Central memory CD4-positive, alpha-beta T cell (primary cell): ENCODE measurements at places on chromosomes 13 and 19.
A peak's percentile ranks its signal among the peaks of the same experiment; 100 is the strongest.

DNA sequence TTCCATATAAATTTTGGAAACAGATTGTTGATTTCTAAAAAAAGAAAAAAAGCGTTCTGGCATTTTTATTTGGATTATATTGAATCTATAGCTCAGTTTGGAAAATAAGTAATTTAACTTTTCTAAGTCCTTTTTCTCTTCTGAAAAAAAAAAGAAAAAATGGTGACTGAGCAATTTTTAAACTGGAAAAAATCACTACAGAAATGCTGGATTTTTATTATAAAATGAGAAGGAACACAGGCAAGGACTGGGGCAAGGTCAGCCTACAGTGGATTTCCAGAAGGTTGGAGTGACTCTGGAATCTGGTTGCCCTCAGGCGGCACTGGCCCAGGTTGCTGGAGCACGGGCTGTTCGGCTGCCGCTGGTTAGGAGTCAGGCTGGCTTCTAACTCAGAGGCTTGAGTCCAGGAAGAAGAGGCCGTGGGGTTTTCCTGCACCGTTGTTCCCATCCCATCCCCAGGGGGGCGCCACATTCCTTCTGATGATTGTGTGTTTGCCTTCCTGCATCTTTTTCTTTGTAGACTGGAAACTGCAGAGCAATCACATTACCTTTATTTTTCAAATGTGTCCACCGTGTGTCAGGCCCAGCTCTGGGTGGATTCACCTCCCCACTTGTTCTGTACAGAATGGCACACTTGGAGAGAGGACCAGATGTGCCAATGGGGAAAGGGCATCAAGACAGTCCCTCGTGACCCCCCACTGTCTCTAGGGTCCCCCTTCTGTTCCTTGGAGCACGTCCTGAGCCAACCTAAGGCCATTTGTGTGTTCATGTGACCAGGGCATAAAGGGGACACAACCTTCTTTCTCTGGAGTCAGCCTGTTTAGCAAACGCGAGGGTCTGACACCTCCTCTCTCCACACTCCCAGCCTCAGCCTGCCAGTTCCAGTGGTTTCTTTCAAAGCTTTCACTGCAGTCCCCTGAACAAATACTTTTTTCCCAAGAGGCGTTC lies 44.5 kb upstream of the GTF3A start:
- DNase-seq, result peak; percentile 25

GRCh38 chr13:79403113-79403512 lies 2.9 kb downstream of the RBM26 start:
- no peak for DNase-seq

- DNase-seq, result no peak
These were observed 131.3 kb upstream of the POSTN start for GRCh38 chr13:37729876-37730275.

DNA sequence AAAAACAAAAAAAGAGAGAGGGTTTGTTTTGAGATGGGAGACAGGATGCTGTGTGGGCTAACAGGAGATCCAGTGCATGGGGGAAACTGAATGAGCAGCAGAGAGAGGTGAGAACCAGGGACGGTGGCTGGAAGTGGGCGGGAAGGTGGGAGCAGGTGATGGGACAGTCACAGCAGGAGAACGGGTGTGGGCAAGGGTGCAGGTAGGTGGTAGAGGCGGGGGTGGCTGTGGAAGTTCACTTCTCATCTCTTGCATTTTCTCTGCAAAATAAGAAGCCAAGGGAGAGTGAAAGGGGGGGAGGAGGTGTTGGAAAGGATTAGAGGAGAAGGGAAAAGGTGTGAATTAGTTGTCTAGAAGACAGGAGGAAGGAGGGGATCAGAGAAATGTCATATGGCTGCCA lies 21.9 kb downstream of the FBXO17 start:
- DNase-seq, result no peak

DNA sequence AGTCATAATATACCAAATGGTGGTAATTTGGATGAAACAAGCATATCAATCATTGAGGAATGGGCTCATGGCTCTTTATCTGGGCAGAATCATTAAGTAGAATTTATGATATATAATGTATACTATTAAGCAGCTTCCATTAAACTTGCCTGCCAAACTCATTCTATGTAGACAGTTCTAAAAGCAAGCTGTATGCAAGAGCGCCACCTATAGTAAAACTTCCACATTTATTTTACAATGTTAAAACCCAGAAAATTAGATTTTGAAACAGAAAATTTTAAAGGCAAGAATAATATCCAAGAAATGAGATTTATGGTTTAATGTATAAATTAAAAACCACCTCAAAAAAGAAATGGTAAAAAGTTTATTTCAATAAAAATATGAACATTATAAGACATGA lies 161.5 kb downstream of the MZT1 start:
- DNase-seq, result no peak

GRCh38 chr19:18795540-18795939 lies 4.4 kb upstream of the COMP start:
- DNase-seq, result no peak

- no peak for DNase-seq
These were observed 1.2 kb downstream of the GJB2 start for GRCh38 chr13:20191311-20192157.

DNA sequence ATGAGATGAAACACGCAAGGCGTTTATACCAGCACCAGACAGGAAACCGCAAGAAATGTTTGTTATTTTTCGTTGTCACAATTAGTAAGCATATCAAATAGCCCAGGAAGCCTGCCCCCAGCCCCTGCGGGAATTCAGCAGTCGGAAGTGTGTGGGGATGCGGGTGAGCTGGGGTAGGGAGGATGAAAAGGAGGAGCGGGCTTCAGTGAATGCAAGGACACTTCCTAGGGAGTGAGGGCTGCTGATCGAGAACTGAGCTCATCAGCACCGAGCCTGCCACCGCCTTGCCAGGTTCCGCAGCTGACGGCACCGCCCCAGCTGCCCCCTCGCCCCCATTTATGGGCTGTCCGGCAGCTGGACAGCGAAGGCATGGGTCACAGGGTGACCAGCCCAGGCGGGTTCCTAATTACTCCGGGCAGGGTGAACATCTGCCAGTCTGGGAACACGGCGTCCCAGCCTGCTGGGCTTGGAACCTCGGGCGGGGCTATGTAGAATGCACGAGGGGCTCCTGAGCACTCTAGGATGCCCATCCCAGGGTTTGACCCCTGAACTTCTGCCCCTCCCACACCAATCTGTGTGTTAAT lies 1.6 kb upstream of the BEST2 start:
- DNase-seq, result no peak

DNA sequence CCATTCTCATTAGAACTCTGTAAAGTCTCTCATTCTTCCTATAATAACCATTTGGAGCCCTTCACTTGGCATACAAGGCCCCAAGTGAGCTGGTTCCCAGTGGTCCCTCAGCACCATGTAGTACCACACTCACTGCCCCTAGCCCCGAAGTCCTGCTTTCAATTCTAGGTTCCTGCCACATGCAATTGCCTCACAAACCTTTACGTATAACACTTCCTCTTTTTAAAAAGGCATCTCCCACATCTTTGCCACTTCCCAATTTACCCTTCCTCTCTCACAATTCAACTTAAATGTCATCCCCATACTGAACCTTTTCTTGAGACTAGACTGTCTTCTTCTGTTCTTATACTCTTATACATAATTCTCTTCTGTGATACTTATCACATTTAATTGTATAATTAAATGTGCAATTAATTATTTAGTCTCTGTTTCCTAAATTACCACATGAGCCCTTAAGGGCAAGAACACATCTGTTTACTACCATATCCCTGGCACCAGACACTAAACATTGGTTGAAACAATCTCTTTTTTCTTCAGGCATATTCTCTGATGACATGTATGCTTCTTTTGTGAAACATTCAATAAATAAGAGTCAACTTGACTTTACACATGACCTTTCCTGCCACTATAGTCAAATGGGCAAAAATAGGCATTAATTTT lies 304.0 kb downstream of the SPRY2 start:
- DNase-seq, result no peak

DNA sequence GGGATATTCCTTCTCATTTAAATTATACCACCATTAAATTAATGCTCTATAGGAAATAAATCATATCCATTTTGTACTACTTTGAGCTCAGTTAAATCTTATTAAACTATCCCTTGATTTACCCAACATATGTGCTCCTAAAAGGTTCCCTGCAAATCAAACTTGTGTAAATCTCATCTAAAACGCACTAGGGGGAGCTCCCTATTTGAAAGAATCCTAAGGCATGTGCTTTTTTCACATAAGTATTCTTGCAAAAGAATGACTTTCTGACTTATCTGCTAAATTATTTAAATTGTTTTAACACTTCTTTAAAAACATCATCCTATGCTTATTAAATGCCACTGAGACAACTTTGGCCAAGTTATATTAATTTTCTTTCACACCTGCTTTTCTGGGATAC lies 7.9 kb downstream of the INTS6 start:
- DNase-seq, result no peak

DNA sequence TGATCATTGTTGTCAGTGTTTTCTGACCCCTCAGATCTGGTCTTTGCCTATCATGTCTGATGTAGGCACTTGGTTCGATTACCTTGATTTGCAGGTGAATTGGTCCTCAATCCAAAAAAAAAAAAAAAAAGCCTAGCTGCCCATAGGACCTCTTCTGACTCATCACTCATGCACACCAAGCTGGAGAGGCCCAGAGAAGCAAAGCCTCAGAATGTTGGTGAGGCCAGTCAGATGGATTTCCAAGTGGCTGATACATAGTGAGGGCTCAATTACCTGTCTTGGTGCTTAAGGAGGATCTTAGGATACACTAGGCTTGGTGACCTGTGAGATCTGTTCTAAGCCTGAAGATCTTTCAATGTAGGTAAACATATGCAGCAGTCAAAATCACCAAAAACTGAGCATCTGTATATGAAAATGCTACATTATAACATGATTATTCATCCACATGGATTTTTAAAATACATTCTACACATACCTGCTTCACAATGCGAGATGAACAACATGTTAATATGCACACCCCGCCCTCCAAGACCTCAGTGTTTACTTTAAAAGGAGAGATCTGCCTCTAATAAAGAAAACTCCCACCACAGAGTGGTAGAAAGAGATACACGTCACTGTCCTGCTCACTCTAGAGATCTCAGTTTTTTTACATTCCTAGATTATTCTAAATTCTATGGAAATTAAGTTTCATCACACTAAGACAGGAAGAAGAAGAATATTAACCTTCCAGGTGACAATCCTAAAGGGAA lies 79.9 kb upstream of the RAP2A start:
- no peak for DNase-seq

DNA sequence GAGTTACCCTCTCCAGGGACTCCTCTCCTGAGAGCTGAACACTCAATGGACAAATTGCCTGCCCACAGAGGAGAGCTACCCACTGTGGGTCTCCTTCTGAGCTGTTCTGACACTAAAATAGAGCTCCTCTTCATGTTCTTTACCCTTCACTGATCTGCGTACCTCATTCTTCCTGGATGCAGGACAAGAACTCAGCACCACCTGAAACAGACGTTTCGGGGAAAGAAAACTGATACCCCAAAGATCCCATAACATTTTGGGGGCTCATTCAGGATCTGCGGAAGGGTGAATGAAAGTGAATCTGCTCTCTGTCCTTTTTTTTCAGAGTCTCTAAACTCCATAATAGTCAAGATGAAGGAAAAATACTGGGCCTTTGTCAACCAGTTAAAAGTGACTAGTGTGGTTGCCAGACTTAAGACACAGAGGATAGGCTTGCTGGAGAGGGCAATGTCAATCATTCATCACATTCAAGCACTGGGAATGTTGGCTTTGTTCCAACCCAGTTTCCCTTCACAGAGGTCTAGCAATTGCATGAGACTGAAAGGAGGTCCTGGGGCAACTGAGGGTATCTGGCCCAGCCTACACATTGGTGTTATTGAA lies 136.7 kb upstream of the SLITRK6 start:
- DNase-seq, result no peak

DNA sequence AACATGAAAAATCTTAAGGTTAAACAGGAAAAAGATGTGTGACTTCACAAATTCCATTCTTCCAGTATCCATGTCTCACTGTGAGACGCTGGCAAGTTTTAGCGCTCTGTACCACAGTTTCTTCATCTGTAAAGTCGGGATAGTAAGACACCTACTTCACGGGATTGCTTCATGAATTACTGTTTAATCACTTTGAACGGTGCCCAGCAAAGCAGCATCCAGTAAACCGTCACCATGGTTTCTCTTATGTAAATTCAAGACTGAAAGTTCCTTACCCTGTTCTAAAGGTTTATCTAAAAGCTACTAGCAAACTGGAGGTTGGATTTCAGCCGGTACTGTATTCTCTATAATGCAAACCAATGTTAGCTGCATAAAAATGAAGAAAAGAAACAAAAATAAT lies 53.5 kb downstream of the KATNAL1 start:
- no peak for DNase-seq

GRCh38 chr13:43544631-43545030 lies 242.1 kb downstream of the ENOX1 start:
- no peak for DNase-seq

DNA sequence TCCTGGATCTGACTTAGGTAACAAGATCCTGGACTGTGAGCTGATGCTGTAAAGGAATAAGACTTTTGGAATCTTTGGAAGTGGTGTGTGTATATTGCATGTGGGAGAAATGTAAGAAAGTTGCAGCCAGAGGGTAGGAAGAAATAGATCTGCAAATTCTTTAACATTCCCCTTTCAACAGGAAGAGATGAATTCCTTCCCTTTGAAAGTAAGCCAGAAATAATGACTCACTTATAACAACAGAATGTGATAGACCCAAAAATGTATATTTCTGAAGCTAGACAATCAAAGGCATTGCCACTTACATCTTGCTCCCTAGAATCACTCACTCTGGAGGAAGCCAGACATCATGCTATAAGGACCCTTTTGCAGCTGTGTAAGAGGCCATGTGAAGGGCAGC lies 9.8 kb upstream of the SIAH3 start:
- DNase-seq, result no peak

- DNase-seq, result no peak
These were observed at the start of gene ZNF99 for GRCh38 chr19:22783651-22784410. TSS of gene ZNF99 (minus strand) at chr19:22784151. CDS start at chr19:22784016, 135 bp downstream.
